ENCODE measurements at places on chromosomes 1 and 21.

DNA sequence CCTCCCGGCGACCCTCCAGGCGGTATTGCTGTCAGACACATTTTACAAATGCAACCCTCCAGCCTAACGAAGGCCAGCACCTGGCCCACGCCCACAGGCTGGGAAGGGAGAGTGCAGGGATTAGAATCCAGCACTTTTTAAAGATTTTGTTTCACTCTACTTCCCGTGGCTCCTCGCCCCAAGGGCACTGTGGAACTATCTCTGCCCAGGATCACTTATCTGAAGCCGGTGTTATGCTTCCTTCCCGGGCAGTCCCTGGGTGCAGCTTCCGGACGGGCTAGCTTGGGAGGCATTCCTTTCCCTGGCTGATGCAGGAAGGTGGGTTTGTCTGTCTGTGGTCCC, 35.8 kb downstream of the CCN1 start:
- DNase-seq, result no peak

GRCh38 chr1:87134061-87134460, 194.6 kb upstream of the LMO4 start:
- no peak for DNase-seq

GRCh38 chr1:216766633-216767327, 43.6 kb upstream of the ESRRG start:
- DNase-seq, result no peak

DNA sequence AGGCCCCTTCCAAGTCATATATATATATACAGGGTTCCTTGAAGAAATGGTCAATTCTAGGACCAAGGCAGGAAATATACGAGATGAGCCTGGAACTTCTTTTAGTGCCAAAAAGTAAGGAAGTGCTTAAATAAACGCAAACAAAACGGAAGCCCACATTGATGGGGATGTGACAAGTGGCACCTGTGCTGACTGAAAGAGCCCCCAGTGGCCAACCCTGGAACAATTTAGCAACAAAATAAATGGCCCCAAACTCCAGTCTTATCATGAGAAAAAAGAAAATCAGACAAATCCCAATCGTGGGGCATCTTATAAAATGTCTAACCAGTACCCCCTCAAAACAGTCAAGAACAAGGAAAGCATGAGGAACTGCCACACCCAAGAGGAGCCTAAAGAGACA, 17.7 kb downstream of the PLA2G5 start:
- DNase-seq, result no peak

GRCh38 chr1:173164686-173165085, 42.4 kb downstream of the TNFSF4 start:
- DNase-seq, result no peak

DNA sequence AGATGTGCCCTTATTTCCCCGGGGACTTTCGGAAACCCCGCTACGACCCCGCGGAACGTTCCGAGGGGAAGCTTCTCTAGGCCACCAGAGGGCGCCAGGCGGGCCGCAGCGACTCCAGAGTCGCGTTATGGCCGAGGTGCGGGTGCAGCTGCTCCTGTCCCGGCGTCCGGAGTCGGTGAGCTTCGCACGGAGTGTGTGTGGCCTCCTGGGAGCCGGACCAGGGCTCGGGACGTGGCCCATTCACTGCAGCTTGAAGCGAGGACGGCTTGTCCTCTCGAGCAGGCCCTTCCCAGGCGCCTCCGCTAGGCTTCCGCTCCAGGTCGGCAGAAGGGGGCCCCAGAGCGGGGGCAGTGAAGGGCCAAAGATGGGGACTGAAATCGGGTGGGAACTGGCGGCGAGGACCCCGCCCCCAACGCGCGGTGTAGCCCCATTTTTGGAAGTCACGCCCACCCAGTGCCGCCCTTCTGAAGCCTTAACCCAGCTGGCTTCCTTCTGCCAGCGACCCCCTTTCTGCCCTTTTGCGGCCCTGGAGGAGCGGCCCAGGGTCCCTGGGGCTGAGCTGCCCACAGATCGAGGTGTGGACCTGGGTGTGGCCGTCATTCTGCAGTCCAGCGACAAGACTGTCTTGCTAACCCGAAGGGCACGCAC, at the start of gene NUDT17:
NUDT17 (plus strand) TSS at position 117 of the 648 bp plus-strand sequence; CDS start at position 128, 11 bp downstream.
- DNase-seq, result peak; percentile 81

DNA sequence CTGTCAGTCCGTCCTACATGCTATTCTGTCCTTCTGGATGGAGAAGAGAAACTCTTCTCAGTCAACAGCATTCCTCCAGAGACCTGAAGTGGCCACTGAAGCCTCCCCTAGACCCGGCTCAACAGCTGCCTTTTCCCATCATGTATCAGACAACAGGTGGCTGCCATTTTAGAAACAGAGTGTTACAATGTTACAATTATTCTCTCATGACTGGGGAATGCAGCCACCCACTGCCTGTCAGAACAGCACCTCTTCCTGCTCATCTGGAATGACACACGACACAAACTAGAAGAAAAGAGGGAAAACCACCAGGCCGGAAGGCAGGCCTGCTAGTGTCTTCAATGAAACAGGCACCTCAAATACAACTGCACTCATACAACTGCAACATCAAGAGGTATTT, 105.3 kb downstream of the PGBD5 start:
- DNase-seq, result no peak
